ENCODE measurements at places on chromosomes 4 and X.
A peak's percentile ranks its signal among the peaks of the same experiment; 100 is the strongest.

DNA sequence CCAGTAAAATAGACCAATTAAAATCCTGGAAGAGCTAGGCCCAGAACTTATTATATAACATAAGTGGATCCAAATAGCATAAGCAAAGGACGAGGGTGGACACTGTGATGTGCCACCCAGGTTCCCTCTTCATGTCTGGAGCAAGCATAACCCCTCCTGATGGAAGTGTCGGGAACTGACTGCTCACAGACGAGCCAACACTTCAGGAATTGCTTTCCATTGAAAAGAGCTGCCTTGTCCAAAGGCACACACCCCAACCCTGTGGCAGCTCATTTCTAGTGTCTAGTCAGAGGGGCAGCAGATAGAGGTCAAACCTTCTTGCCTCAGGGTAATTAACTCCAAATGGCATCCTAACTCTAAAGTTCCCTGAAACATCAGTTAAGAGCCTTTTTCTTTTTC, 15.3 kb downstream of the DDIT4L start:
- DNase-seq = no peak

GRCh38 chr4:186226521-186227189, 652 bp upstream of the KLKB1 start:
- DNase-seq = no peak

GRCh38 chrX:54288277-54288676, 69.6 kb downstream of the WNK3 start:
- no peak for DNase-seq

DNA sequence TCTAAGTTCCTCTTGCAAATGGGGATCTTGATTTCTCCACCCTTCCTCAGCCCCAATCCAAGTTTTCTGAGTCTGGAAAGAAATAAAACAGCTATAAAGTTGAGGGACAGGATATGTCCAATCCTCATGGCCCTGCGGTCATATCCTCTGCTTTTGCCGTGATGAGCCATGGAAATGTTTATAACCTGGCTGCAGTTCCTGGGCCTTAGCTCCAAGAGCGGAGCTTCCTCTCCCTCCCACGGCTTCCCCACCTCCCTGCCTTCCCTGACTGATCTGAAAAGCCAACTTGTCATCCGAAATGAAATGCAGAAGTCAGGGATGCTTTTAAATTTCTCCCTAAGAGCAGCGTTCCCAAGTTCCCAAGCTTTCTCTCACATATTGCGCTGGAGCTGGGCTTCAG, 221.5 kb upstream of the SFRP2 start:
- peak; percentile 17 for DNase-seq

GRCh38 chrX:16445166-16445752, 204.7 kb upstream of the S100G start:
- DNase-seq = peak; percentile 23

DNA sequence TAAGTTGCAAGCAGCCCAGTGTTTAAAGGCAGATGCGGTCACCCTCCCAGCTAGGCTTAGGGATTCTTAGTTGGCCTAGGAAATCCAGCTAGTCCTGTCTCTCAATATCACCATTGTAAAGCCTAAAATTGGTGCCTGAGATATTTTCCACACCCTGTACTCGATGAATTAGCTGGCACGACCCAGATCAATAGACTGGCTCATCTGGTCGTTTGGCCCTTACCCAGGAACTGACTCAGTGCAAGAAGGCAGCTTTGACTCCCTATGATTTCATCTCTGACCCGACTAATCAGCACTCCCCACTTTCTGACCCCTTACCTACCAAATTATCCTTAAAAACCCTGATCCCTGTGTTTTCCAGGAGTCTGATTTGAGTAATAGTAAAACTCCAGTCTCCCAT, 384.9 kb upstream of the SLC7A11 start:
- DNase-seq = peak; percentile 56

DNA sequence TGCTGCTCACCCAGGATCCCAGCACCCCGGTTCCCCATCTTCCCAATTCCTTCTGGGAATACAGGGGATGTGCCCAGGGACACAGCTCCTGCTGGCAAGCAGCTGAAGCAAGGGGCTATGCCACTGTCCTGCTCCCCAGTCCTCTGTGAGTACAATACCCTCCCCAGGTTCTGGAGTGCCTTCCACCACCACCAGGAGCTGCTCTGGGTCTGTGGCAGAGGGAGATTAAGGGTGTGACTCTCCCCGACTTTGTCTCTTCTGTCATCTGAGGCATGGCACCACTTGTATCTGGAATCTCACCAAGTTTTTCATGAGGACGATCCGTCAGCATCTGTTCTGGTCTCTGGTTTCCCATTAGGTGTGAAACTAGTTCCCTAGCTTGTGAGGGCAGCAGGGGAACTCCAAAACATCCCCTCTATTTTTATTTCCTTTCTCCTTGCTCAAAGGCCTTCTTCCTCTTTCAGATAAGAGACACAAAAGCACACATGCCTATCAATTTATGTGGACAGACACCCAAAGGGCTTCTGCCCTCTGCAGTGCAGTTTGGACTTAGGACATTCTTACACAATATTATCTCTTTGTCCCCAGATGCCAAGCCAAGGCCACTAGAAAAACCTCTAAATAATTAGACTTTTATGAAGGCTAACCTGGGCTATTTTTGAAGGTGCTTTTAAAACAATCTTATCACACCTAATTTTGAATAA, 26.8 kb downstream of the MGST2 start:
- no peak for DNase-seq

- DNase-seq = no peak
These were observed 447.1 kb downstream of the AFF2 start for GRCh38 chrX:148947399-148947975.

DNA sequence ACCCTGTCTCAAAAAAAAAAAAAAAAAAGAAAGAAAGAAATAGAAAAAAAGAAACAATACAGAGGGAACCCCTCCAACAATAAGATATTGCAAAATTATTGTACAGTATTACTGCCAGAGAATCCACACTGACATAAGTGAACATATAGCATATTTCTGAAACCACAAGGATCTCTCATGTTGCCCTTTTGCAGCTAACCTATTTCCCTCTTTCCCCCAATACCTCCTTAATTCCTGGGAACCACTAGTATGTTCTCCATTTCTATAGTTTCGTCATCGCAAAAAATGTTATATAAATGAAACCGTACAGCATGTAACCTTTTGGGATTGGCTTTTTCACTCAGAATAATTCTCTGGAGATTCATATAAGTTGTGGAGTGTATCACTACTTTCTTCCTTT, 20.0 kb upstream of the BMP2K start:
- no peak for DNase-seq

DNA sequence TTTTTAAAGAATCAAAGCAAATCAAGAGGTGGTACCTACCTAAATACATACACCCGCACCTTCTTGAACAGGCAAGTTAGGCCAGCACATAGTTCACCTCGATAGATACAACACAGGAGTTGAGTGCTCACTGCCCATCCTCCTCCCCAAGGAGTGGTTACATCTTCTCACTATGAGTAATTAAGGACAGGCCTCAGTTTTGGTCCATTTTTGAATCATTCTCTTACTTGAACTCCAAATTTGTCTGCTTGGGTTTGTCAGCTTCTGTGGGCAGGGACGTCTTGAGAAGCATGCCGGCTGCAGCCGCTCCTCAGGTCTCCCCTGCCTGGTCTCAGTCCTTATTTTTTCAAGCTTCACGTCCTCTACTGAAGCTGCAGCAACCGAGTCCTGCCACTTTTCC, 190.6 kb upstream of the RBPJ start:
- no peak for DNase-seq

GRCh38 chr4:186810613-186811150, 87.0 kb upstream of the FAT1 start:
- DNase-seq = no peak

- DNase-seq = no peak
These were observed 459.5 kb downstream of the ANKRD50 start for GRCh38 chr4:124253080-124253479.

DNA sequence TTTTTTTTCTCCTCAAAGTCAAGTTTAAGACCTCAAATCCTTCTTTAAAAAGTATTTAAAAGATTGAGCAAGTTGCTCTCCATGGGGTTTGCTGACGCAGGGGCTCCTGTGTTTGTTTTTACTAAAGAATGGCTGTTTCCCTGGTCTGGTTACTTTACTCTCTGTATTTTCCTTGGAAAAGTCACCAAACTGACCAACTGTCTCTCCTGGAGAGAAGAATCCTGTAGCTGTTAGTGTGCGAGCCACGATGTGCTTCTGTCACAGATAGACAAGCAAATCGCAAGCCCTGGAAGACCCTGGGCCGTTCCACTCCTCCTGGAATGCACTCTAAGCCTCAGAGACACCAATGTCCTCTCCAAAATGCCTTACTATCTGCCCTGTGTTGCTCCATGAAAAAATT, 212.1 kb downstream of the CHIC2 start:
- no peak for DNase-seq

DNA sequence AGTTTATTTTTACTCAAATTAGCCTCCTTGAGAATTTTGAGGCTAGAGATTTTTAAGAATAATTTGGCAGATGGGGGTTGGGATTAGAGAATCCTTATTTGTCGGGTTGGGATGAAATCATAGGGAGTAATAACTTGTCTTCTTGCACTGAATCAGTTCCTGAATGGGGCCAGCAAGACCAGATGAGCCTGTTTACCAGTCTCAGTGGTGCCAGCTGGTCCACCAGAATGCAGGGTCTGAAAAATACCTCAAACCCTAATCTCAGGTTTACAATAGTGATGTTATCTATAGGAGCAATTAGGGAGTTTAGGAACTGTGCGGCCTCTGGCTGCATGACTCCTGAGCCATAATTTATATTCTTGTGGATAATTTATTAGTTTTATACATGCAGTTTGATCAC, 705.9 kb upstream of the AGA start:
- DNase-seq = no peak

Measured in MG63 (cell line).